HT1080 (cell line): ENCODE measurements at places on chromosomes 13 and 19.

DNA sequence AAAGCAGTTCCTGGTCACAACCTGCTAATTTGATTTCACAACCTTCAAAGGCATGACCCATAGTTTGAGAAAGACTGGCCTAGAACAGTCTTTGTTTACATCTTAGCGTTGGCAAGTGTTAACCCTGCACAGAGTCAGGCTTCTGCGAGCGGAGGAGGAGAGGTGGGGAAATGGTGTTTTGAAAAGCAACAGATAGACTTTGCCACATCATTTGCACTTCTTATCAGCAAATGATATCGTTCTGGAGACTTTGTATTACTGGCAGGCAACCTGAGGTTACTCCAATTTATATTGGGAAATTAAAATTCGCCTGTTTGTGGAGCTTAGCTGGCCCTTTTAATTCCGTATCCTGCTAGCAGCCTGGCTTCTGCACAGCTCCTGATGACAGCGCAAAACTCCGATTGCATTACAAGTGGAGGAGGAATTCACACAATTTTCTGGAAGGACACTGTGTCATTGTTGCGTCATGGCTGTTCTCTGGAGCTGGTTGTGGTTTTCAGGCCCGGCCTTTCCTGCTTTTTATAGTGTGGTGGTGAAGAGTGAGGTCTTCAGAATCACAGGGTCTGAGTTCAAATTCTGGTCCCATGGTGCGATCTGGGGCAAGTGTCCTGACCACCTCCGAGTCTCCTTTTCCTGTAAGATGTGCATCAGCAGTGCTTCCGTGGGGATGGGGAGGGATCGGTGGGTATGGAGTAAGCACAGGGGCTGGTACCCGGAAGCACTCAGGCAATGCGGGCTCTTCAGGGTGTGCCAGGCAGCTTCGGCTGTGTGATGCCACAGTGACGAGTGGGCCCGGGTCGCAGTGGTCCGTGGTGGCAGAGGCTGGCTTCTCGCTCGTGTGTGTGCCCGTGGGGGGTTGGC is 49.1 kb upstream of the EHD2 start:
- peak; percentile 95 for DNase-seq

- peak; percentile 43 for DNase-seq
These were observed 24.5 kb upstream of the FREM2 start for GRCh38 chr13:38662362-38662761.

DNA sequence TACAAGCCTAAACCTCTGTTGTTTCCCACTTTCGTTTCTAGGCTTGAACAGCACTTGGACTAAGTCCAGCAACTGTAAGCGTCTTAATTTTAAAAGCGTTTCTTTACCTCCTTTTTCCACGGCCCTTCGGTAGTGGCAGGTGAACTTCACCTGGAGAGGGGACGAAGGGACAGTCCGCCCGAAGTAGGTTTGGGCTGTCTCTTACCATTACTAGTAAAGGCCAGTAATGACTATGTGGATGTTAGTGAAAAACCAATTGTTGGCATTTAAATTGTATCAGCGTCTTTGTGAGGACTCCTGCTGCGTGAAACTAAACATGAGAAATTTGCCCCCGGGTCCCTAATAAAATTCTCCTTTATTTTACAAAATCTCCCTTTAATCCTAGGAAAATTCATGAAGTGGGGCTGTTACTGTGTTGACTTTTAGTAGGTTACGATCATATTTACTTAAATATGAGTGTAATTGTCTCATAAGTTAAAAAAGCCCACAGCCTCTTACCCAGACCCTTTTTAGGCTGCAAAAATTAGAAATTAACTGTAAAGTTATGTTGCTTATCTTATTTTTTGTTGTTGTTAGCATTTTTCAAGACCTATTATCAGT is 983 bp downstream of the ITM2B start:
- no peak for DNase-seq

DNA sequence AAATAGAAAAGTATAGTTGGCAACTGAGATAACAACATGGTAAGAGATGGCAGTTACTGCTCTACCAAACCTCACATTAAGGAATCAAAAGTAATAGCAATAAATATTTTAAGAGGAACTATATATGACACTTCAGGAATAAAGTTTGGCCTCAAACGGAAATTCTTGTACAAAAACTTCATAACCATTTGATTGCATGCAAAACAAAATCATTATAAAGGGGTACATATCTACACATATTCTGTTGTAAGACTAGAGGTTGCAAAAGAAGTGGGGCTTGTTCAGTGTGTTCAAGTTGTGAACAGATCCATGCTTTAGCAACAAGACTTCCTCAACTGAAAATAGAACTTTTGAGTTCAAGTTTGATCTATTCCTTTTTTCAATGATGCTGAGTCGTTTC is 133.5 kb upstream of the MIR17HG start:
- no peak for DNase-seq

GRCh38 chr19:29861574-29861973 is 49.8 kb downstream of the CCNE1 start:
- no peak for DNase-seq
